ENCODE measurements at places on chromosomes 5 and 9.

DNA sequence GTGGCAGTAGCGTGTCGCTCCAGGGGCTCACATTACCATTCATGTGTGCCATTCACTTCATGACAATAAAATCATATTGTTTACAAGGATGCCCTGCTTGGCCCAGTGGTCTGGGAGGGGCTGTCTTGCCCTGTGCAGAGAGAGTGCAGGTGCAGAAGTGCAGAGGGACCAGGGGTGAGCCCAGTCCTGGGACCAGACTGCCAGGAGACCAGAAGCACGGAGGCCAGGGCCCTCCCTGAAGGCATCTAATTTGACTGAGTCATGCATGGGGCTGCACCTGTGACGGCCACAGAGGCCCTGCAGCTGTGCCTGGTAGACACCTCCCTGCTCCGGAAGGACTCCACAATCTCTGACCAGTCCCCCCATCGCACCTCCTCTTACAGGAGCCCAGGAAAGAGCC lies 164.4 kb upstream of the FOXD4L5 start:
- no peak for DNase-seq

DNA sequence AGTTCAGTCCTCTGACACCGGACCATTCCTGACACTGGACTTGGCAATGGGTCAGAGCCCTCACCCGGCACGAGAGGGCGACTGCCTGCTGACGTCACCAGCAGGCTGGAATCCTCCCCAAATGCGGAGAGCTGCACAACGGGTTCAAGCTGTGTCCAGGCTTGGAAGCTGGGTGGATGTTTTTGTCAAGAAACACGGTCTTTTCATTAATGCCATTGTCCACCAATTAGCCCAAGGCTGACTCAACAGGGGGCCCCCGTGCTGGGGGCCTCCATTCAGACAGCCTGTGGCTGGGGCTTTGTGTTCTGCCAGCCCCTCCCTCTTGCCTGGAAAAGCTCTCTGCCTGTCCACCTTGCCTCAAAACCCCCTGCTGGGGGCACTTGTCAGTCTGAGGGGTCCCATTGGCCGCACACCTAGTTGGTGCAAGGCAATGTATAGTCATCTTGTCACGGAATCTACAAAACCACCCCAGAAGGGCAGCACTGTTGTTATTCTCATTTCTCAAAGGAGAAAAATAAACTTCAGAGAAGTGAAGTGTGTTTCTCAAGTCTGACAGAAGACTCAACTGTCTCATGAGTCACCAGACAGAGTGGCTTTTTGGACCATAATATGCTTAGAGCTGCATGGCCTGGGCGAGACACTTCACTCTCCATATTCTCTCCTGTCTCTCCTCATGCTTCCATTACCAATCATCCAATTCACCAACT lies 24.6 kb downstream of the NDUFA8 start:
- no peak for DNase-seq

DNA sequence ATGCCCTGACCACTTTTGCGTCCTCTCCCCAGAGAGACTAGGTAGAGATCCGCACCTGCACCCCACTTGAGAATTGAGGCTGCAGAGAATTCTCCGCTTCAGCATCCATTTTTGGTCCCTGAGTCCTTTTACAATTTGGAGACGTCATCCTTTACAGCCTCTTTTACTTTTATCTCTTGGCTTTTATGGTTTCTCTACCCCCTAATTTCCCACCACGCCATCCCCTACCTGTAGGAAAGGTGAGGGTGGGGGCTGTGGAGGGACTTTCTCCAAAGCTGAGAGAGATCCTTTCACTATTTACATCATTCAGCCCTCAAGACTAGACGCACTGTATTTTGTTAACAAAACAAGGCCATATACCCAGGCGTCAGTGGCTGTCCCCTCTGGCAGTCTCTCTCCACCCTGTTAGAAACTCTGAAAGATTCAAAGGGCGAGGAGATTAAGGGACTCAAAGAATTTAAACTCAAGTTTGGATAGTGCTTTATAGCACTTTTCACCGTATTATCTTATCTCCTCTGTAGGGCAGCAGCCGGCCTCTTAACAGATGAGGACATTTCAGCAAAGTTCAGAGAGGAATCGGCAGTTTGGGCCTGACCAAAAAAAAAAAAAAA lies 1.7 kb downstream of the MSX2 start:
- no peak for DNase-seq

- no peak for DNase-seq
Measured at GRCh38 chr5:64417390-64417789, 88.4 kb upstream of the RGS7BP start.

GRCh38 chr9:90325913-90326653 lies 316.5 kb downstream of the DIRAS2 start:
- DNase-seq, result no peak

DNA sequence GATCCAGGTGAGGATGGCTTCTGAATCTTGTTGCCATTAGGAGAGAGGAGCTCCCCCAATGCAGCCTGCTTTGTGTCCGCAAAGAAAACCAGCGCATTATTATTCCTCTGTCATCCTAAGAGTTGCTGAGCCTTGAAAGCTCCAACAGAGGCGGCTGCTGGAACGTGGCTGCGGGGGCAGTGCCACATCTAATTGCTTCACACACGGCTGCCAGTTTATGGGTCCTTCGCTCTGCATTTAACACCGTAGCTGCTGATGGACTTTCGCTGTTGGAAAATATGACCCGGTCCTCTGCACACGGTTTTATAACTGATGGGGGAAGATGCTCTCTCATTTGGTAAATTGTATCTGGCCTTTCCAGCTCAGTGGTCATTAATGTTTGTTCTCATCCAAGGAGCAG lies 38.0 kb downstream of the ZNF622 start:
- no peak for DNase-seq

GRCh38 chr5:67222243-67223025 lies 25.8 kb upstream of the CD180 start:
- no peak for DNase-seq

DNA sequence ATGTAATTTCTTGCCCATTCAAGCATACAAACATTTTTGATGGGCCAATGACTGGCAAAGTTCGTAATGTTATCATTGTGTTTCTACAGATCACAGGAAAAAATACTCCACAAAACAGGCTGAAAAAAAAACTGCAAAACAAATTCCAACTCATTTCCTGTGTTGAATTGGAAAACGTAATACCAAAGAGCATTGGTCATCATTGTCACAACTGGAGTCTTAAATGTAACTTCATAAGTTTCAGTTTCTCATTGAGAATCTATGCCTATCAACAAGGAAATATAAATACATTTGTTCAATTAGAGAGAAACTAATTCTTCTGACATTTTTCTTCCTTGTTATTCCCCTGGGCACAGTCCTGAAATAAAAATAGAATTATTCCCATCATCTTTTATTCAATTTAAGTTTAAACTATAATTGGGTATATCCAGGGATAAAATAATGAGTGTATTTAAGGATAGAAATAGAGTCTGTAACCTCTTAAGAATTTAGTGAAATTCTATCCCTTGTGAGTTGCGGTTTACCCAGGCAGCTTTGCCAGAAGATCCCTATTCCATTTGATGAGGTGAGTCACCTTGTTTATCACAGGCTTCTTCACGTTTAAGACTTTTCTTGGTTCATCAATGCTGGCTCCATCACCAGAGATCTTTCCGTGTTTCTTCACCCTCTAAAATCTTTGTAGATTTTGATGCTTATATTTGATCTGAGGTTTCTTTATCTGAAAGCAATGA lies 112.7 kb upstream of the ITGA1 start:
- no peak for DNase-seq

GRCh38 chr5:170740551-170741205 lies 42.8 kb upstream of the GABRP start:
- DNase-seq, result no peak

DNA sequence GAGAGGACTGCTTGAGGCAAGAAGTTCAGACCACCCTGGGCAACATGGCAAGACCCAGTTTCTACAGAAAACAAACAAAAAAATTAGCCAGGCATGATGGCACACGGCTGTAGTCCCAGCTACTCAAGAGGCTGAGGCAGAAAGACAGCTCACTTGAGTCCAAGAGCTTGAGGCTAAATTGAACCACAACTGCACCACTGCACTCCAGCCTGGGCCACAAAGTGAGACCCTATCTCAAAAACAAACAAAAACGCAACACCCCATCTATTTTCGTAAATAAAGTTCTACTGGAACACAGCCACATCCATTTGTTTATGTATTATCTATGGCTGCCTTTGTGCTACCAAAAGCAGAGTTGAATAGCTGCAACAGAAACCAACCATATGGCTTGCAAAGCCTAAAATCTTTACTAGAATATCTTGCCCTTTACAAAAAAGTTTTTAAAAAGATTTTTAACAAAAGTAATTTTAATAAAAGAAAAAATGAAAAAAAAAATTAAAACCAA lies 67.5 kb downstream of the SETX start:
- no peak for DNase-seq

Data from iPS DF 19.7 (cell line).